CD4-positive, alpha-beta memory T cell (primary cell): ENCODE measurements at places on chromosomes 11 and 22. TPM values are rescaled to one million over a fixed set of nuclear protein-coding genes. Genes with fewer than 3 reads are reported as not detected.

DNA sequence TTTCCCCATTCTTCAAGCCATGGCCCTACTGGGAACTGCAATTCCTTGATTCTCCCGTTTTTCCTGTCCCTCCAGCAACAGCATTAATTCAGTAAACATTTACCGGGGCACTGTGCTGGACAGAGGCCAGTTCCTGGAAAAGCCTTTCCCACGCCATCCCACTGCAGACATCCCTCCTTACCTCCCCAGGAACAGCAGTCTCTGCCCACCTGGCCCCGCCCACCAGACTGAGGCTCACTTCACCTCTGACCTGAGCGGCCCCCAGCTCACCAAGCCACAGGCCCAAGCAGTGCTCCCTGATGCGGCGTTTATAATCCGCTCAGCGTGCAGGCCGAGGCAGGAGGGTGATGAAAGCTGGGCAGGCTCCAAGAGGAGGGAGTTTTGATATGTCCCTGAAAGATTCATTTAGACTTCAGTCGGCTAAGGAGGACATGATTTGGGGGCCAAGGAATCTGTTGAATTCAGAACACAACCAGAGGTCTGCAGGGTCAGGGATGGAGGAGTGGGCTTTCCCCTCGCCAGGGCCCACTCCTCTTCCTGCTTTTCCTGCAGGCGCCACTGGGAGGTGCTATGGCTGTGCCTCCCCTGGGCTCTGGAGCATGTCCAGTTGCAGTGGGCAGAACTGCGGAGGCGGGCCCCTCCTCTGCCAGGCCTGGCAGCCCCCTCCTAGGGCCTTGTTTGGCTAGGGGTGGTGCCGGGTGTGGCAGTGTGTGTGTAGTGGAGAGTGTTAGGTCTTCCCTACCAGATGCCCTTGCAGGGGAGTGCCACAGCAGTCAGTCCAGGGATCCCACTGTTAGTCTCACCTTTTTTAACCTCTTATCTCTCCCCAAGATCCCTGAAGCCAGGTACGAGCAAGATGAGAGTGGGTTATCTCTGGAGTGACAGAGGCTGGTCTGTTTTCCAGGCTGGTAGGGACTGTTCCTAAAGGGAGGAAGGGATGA, 1.4 kb upstream of the TAGLN start:
- no peaks in the 10 kb centered on the region for H3K4me1 ChIP-seq
- no peaks in the 10 kb centered on the region for H3K27me3 ChIP-seq
- H3K36me3 ChIP-seq = no peaks in the 10 kb centered on the region
- H3K27ac ChIP-seq = no peak overlapping the region

ZNF195 gene
- total RNA-seq = 37.1 TPM

DNA sequence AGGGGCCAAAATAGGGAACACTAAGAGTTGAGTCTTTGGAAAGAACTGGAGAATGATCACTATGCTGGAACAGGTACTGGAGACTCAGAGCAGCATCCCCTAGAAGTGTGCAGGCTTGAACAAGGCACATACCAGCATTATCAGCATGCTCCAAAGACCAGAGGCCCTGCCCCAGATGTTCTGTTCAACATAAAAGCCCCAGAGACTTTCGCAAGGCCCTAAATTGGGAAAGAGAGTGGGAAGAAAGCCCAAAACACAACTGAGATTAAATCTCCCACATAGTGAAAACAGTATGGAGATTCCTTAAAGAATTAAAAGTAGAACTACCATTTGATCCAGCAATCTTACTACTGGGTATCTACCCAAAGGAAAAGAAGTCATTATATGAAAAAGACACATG, 9.4 kb downstream of the CNGA4 start:
- H3K27me3 ChIP-seq = no peaks in the 10 kb centered on the region
- no peaks in the 10 kb centered on the region for H3K36me3 ChIP-seq
- no peak overlapping the region for H3K4me3 ChIP-seq
- no peak for DNase-seq

SMTNL1 gene
- total RNA-seq = not detected

HIC2 gene
- total RNA-seq = 8.9 TPM

DNA sequence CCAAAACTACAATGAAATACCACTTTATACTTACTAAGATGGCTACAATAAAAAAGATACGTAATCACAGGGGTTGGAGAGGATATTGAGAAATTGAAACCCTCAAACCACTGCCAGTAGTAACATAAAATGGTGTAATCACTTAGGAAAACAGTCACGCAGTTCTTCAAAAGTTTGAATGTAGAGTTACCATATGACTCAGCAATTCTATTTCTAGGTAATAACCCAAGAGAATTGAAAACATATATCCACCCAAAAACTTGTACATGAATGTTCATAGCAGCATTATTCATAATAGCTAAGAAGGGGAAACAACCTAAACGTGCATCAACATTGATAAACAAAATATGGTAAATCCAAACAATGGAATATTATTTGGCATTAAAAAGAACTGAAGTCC, 24.4 kb upstream of the PSMA1 start:
- peaks cover 6% of the 10 kb centered on the region for H3K4me1 ChIP-seq
- no peak for DNase-seq
- H3K27me3 ChIP-seq = no peaks in the 10 kb centered on the region
- H3K27ac ChIP-seq = no peak overlapping the region
- H3K4me3 ChIP-seq = no peak overlapping the region

- no peak overlapping the region for H3K4me3 ChIP-seq
- H3K36me3 ChIP-seq = no peaks in the 10 kb centered on the region
- no peak for DNase-seq
- no peaks in the 10 kb centered on the region for H3K27me3 ChIP-seq
Measured at GRCh38 chr11:43130616-43131015, 181.2 kb upstream of the API5 start.

MS4A15 gene
- not detected for total RNA-seq

DCHS1 gene
- total RNA-seq = 6.7 TPM

- no peak overlapping the region for H3K4me3 ChIP-seq
- no peaks in the 10 kb centered on the region for H3K27me3 ChIP-seq
- no peaks in the 10 kb centered on the region for H3K36me3 ChIP-seq
- peak; percentile 67 for DNase-seq
- no peak overlapping the region for H3K27ac ChIP-seq
- H3K4me1 ChIP-seq = no peaks in the 10 kb centered on the region
Measured at GRCh38 chr22:22955866-22956535, 68.4 kb downstream of the IGLL5 start.

GRCh38 chr22:42969348-42969975, 45.5 kb downstream of the PACSIN2 start:
- H3K36me3 ChIP-seq = no peaks in the 10 kb centered on the region
- H3K4me1 ChIP-seq = peaks cover 4% of the 10 kb centered on the region
- no peak overlapping the region for H3K27ac ChIP-seq
- no peaks in the 10 kb centered on the region for H3K27me3 ChIP-seq
- DNase-seq = no peak

- H3K4me3 ChIP-seq = no peak overlapping the region
- H3K36me3 ChIP-seq = no peaks in the 10 kb centered on the region
- no peaks in the 10 kb centered on the region for H3K27me3 ChIP-seq
- DNase-seq = no peak
Measured at GRCh38 chr11:109658190-109658589, 236.2 kb downstream of the C11orf87 start.

ACR gene
- not detected for total RNA-seq

DNA sequence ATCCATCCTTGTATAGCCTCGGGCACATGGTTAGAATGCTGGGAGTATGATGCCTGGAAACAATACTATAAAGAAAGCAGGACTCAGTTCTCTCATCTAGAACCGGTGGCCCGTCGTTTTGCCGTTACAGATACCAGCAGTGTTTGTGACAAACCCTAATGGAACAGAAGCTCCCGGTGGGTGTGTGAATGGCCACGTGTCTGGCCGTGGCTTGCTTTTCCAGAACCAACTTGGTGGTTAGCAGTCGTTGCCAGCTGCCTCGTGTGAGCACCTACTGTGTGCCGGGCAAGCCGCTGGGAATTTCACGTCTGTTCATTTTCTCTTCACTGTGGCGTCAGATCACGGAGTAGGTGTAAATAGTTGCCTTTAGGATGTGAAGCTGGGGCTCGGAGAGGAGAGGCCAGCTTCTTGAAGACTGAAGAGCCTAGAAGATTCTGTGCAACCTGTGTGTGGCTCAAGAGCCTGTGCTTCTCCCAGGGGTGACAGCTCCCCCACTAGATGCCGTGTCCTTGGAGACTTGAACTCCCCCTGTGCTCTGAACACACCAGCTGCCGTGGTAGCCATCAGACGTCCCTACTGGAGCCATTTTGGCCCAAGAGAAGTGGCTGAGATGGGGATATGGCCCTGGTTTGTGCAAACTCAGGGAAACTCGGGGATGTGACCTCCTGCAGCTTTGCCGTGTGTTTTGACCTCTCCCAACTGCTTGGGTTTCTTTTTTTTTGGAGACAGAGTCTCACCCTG, 57.5 kb upstream of the PPARA start:
- H3K27ac ChIP-seq = no peak overlapping the region
- no peak overlapping the region for H3K4me3 ChIP-seq
- H3K27me3 ChIP-seq = no peaks in the 10 kb centered on the region
- H3K4me1 ChIP-seq = no peaks in the 10 kb centered on the region
- DNase-seq = no peak

- peaks cover 44% of the 10 kb centered on the region for H3K4me1 ChIP-seq
- no peak for DNase-seq
- H3K4me3 ChIP-seq = no peak overlapping the region
- peaks cover 3% of the 10 kb centered on the region for H3K36me3 ChIP-seq
Measured at GRCh38 chr22:20840646-20841371, 17.8 kb downstream of the PI4KA start.

DNA sequence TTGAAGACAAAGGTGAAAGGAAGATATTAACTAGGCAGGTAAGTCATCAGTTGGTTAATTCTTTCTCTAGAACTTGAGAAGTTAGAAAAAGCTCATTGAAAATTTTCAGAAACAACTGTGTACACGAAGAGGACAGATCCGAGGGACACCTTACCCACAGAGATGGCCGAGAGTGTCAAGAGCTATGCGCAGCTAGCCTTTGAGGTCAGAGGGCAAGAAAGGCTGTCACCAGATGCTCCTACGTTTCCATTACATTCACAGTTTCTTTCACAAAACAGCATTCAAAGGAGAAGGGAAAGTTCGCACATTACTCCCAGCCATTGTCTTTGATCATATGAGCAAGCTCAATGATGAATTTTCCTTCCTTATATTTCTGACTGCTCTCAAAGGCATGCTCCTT, 34.8 kb downstream of the YPEL1 start:
- no peak for DNase-seq
- no peak overlapping the region for H3K4me3 ChIP-seq
- H3K27me3 ChIP-seq = no peaks in the 10 kb centered on the region
- H3K27ac ChIP-seq = no peak overlapping the region
- H3K36me3 ChIP-seq = peaks cover 18% of the 10 kb centered on the region

GRCh38 chr11:36380296-36381014, 84.4 kb downstream of the PRR5L start:
- H3K27ac ChIP-seq = peak overlapping the region; percentile 46
- peaks cover 66% of the 10 kb centered on the region for H3K4me1 ChIP-seq
- no peaks in the 10 kb centered on the region for H3K27me3 ChIP-seq

GRCh38 chr11:117193130-117194020, 5.8 kb upstream of the TAGLN start:
- H3K27me3 ChIP-seq = no peaks in the 10 kb centered on the region
- no peak overlapping the region for H3K27ac ChIP-seq
- peaks cover 8% of the 10 kb centered on the region for H3K36me3 ChIP-seq
- DNase-seq = no peak

ADAMTS8 gene
- total RNA-seq = not detected

DNA sequence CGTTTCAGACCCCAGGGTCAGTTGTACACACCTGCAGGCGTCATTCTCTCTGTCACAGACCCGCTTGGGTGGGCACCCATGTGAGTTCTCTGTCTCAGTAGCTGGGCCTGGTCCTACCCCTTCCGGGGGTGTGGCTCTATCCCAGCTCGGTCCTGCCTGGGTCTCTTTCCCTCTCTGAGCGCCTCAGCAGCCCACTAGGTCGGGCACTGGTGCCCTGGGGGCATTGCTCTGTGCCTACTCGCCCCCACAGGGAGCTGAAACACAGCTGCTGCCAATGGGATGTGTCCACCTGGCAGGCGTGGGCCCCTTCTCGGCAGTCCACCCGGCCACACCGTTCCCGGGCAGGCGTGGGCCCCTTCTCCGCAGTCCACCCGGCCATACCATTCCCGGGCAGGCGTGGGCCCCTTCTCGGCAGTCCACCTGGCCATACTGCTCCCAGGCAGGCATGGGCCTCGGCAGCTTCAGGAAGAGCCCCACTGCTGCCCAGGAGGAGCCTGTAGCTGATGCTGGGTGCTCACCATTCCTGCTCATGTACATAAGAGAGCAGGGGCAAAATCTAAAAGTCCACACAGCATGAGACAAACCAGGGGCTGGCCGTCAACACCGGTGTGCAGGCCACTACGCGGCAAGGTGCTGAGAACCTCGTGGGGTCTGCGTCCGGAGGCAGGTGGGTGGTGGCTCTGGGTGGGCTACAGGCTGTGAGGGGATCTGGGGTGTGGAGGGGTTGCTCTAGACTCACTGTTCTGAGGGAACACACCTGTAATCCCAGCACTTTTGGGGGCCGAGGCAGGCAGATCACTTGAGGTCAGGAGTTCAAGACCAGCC, 12.3 kb downstream of the MLC1 start:
- DNase-seq = no peak
- no peak overlapping the region for H3K27ac ChIP-seq
- H3K36me3 ChIP-seq = no peaks in the 10 kb centered on the region
- no peak overlapping the region for H3K4me3 ChIP-seq
